ENCODE measurements at places on chromosomes 5 and 9.

DNA sequence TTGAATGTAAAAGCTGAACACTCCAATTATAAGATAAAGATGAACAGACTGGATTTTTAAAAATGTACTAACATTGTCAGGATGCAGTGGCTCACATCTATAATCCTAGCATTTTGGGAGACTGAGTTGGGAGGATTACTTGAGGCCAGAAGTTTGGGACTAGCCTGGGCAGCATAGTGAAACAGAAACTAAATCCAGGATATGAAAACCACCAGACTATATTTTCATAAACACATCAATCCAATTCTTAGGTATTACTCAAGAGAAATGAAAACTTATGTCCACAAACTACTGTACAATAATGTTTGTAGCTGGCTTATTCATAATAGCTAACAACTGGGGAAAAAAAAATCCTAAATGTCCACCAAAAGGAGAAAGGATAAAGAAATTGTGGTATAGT is 26.8 kb upstream of the NAA35 start:
- no peak for DNase-seq

- DNase-seq: no peak
Observed at GRCh38 chr5:78734094-78734845, 85.7 kb upstream of the LHFPL2 start.

GRCh38 chr9:1050125-1050895 is at the start of gene DMRT2:
DMRT2 (plus strand) TSS chr9:1050357; CDS start chr9:1051614, 1,257 bp downstream.
- peak; percentile 72 for DNase-seq

DNA sequence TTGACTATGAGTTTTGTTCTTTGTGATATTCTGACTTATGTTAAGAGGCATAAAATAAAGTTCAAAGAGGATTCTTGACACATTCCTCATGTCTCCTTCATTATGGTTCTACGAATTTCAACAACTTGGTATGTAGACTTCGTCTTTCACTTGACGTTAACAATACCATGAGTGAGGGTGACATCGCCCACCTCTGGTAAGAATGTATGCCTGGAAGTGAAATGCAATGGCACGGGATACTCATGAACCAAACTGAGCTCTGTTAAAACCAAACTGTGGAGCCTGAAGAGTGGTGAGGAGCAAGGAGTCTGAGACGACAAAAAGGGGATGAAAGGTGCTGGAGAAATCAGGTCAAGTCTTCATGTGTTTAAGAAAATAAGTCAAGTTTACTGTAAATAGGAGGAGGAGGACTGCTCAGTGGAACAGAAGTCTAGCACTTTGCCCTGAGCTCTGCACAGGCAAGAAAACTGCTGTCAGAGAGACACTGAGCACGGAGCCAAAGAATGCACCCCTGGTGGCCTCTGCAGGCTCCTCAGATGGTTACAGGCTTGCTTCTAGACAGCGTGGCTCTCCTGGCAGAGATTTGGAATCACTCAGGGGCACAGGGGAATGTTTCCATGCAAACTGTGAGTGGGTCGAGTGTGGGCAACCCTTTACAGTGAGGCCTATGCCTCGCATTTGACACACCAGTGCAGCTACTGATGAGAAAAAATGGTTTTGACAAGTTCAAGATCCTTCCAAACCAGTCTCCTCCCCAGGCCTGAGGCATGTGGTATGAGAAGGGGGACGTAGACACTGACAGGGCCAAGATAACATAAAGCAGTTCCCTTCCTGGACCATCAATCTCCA is 470.1 kb downstream of the IRX1 start:
- no peak for DNase-seq

DNA sequence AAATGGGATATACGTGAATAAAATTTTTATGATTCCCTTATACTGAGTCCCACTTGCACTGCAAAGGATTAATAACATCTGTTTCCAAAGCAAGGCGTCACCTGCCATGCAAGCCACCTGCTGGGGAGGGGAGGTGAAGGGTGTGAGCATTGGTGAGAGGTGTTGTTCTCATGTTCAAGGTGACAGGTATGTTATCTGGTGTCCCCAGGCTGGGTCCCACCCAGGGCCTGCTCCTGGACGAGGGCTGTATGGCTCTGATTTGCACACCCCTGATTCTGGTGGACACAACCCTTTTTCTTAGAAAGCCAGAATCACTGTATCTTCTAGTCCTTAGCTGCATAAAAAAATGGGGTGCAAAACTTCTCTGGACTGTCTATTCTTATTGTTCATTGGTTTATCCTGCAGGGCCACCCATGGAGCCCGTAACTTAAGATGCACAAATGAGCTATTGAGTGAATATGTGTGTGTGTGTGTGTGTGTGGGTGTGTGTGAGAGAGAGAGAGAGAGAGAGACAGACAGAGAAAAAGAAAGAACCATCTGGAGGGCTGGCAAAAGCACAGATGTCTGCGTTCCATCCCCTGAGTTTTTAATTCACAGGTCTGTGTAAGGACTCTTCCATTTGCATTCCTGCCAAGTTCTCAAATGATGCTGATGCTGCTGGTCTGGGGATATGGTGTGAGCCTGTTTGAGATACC is 53.7 kb downstream of the SYK start:
- DNase-seq: no peak

DNA sequence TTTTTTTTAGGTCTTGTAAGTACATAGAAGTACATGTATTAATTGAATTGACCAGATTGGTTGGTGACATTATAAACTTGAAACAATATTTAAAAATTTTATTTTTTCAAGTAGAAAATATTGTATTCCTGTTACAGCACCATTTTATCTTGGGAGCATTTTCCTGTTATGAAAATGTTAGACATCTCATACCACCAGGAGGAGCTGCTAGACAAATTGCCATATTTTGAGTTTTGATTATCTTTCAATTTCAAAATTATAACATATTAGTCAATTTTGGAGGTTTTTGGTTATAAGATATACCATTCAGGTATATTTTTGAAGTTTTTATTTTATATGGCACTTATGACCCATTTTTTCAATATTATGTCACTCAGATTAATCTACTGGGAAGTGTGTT is 84.4 kb downstream of the CNTLN start:
- DNase-seq: no peak

GRCh38 chr5:179959641-179960040 is 51.9 kb upstream of the TBC1D9B start:
- DNase-seq: no peak

DNA sequence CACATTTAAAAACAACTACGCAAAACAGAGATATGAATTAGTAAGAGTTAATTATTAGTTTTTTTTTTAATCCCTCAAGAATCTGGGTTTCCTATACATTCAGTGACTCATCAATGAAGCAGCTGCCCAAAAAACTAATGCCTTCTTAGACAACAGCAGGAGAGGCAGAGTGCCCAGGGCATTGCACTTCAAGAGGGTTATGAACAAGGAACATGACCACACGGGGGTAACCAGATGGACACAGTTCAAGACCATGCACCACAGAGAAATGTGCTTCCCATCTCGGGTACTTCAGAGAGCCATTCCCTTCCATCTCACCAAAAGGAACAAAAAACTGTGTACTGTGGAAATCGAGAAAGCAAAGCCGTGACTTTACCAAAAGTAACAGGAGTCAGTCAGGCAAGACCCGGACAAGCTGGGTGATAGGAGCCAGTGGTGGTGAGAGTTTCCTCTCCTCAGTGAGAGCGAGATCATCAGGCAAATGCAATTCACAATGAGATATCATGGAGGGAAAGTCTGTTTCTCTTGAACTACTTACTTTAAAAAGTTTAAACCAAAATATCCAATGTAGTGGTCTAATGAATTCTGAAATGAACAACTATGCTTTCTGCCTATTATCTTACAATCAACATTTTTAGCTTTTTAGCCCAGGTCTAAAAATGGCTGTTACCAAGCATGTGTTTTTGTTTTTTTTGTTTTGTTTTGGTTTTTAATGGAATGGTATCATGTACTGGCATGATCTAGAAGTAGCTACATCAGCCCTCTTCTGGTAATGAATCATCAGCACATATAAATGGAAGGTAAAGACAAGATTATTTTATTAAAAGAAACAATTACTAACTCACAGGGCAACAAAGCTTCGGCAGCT is 192.1 kb downstream of the TSSK1B start:
- DNase-seq: no peak

- DNase-seq: no peak
Observed at GRCh38 chr9:96108691-96109380, 193.1 kb downstream of the HSD17B3 start.

DNA sequence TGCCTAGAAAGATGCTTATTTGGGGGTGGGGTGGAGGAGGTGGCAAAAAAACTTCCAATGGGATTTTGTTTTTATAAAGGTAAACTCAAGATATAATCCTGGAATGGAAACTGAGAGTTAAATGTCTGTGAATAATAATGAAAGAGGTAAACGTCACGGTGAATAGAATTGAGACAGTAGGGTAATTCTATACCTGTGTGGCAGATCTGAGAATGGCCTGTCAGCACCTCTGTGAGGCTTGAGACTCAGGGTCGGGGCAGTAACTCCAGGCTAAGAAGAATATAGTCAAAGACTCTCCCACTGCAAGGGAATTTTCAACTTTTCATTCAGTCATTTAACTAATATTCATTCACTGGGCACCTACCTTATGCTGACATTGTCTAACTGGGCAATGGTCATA is 581.2 kb upstream of the ZNF608 start:
- DNase-seq: no peak

DNA sequence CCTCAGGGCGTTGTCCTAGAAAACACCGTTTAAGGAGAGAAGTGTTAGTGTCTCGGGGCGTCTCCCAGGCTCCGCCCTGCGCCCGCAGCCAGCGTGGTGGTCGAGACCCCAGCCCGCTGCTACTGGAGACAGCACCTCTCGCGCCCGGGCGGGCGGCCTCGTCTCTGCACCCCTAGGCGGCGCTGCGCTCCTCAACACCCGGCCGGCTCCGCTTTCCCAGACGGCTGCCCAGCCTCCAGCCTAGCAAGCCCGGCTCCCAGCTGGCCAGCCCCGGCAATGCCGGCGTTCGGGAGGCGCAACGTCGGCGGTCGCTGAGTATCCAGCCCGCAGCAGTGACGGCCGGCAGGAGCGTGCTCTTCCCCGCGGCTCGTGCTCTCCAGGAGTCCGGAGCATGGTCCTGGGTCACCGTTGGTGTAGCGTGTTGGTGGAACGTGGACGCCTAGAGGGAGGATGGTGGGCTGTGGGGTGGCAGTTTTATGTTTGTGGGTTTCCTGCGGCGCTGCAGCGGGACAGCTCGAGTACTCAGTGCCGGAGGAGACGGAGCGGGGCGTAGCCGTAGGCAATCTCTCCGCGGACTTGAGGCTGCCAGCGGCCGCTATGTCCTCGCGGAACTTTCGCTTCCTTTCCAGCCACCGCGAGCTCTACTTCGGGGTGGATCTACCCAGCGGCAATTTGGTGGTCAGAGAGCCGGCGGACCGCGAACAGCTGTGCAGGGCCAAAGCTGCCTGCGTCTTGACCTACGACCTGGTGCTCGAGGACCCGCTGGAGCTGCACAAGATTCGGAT is 536 bp downstream of the PCDHAC1 start:
- peak; percentile 5 for DNase-seq

GRCh38 chr9:75019654-75020053 is 8.4 kb downstream of the CARNMT1 start:
- no peak for DNase-seq

DNA sequence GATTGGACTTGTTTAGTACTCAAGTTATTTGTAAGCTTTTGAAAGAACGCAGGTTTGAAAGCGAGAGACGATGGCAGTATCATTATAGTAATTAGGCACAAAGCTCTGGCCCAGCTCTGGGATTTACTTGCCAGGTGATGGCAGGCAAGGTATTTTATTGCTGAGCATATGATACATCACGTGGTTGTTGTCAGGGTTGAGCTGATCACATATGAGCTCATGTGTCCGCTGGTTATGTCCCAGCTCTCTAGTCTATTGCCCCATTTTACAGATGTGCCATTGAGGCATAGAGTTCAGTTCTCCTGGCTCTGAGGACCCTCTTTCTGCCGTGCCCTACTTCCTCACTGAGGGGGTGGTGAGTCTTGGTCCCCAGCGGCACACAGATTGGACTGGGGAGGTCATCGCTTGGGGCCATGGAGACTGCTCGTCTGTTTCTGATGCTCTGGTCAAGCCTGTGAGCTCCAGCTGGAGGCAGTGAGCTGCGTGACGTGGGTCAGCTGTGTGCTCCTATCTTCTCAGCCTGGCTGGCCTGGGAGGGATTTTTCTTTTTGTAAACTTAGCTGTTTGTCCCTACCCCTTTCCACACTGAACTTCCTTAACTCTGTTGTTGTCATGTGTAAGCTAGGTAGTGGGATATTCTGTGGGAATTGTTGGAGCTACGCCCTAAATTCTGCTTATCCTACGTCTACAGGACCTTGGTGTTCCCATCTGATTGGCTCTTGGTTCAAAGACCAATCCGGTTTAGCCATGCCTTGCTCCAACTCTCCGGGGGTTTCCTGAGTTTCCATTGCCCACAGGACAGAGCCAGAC is 2.2 kb downstream of the NXNL2 start:
- no peak for DNase-seq

All from NCI-H187 treated with DMSO at 0.1 percent for 48 hours (cell line).